ENCODE measurements at places on chromosomes 13 and 19.

- DNase-seq: no peak
Observed at GRCh38 chr19:50555033-50555432, 13.2 kb downstream of the LRRC4B start.

DNA sequence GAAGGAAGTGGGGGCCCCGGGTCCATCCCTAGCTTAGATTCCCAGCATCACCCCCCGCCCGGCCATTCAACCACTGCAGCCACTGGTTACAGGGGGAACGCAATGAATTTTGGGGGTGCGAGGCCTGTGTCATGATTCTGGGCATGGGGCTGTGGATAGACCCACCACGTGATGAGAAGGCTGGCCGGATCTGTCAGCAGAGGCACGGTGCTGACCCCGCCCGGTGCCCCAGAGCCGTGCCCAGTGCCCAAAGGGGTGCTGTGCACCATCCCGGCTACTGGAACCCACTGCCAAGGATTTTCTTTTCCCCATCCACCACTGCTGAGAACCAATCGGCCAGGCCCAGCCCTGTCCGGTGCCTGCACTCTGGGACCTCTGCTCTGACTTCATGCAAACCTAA, 27.4 kb downstream of the CLEC4M start:
- DNase-seq: no peak

- no peak for DNase-seq
Observed at GRCh38 chr13:52638666-52639328, 3.4 kb upstream of the HNRNPA1L2 start.

GRCh38 chr19:34459614-34460013, 21.9 kb upstream of the WTIP start:
- DNase-seq: no peak

GRCh38 chr13:101552786-101553185, 100.3 kb downstream of the ITGBL1 start:
- no peak for DNase-seq

GRCh38 chr13:40672765-40673397, 6.4 kb upstream of the FOXO1 start:
- no peak for DNase-seq

GRCh38 chr13:105465251-105465650, 1070.2 kb downstream of the EFNB2 start:
- DNase-seq: no peak

DNA sequence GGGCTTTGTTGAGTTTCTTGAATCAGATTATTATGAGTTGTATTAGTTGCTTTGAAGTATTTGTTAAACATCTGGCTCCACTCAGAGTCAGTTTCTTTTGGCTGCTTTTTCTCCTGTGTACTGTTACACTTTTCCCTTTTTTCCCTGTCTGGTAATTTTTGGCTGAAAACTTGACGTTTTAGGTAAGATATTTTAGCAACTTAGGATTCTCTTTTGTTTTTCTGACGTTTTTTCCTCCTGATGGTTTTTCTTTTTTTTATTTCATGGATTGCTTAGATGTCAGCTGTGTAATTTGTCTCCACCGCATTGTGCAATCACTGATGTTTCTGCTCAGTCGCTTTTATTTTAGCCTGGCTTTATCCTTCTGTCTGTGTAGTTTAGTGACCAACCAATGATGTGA, 20.7 kb downstream of the RFC3 start:
- DNase-seq: no peak

- no peak for DNase-seq
Observed at GRCh38 chr13:83940742-83941141, 58.5 kb upstream of the SLITRK1 start.

GRCh38 chr13:41254902-41255301, 8.5 kb downstream of the MTRF1 start:
- DNase-seq: no peak

DNA sequence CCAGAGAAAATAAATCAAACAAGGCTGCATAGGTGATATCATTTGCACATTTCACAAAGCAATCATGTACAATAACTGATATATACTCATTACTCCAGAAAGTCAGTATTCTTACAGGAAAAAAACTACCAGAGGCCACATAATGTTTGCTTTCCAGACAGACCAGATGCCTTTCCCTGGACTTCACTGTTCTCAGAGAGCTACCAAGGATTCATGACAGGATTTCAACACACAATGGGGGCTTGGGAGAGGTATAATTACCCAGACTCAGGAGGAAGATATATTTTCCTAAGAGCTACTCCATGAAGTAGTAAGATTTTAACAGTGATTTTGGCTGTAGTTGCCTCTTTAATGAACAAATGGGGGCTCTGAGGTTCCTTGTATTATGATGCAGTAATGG, 110.0 kb downstream of the FOXO1 start:
- DNase-seq: no peak

DNA sequence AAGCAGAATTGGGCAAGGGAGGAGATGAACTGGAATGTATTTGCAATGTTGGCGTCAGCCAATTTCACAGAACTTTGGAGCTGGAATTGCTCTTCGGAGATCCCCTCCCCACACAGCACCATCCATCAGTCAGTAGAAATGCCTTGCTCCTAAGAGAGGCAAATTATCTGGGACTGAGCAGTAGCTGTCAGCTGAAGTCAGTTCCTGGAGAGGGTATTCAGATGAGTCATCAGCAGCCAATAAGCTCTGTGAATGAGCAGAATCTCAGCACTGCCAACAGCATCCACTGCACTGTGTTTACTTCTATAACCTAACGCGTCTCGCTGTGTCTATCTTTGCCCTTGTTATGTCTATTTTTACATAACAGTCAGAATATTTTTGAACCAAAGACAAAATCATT, 213.7 kb downstream of the SLITRK5 start:
- DNase-seq: no peak

GRCh38 chr19:10211691-10212090, 16.9 kb upstream of the DNMT1 start:
- no peak for DNase-seq

DNA sequence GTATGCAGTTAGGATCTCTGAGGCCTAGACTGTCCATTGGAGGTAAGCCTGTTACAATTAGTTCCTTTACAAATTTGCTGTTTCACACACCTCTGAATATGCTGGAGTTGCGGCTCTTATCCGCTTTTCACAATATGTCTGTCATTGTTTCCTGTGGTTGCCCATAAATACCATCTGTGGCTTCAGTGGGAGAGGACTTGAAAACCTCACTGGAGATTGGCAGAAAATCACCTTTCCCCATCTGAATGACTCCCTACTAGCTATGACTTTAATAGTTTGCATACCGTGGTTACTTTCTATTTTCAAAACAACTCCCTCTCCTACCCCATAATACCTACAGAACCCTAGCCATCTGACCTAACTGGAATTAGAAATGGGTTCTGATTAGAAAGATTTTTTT, 454.3 kb downstream of the PCDH17 start:
- DNase-seq: no peak

- DNase-seq: no peak
Observed at GRCh38 chr13:63842102-63842501, 2426.5 kb upstream of the PCDH20 start.

DNA sequence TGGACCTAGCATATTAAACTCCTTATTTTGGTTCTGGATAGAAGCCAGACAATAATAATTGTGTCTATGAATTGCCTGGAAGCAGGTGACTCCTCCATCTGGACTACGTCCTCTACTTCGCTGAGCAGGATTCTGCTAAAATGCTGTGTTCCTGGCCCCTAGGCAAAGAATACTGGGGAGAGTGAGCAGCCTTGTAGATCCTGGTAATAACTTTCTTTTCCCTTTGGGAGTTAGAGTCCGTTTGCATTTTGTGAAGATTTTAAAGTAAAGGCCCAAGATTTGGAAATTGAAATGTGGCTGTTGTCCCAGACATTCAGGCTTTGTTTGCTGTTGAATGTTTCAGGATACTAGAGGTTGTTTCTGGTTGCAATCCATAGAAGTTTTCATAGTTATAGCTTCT, 511.9 kb upstream of the KLF12 start:
- no peak for DNase-seq

- DNase-seq: no peak
Observed at GRCh38 chr13:19604306-19604705, 29.2 kb upstream of the MPHOSPH8 start.

GRCh38 chr13:96071504-96071903, 18.3 kb upstream of the UGGT2 start:
- no peak for DNase-seq

- DNase-seq: no peak
Observed at GRCh38 chr19:32819419-32820400, 49.9 kb downstream of the SLC7A9 start.

Data from T follicular helper cell (primary cell).